ENCODE measurements at places on chromosomes 5 and 9.

- no peak for DNase-seq
These were observed 234.6 kb downstream of the ZNF608 start for GRCh38 chr5:124511791-124512190.

DNA sequence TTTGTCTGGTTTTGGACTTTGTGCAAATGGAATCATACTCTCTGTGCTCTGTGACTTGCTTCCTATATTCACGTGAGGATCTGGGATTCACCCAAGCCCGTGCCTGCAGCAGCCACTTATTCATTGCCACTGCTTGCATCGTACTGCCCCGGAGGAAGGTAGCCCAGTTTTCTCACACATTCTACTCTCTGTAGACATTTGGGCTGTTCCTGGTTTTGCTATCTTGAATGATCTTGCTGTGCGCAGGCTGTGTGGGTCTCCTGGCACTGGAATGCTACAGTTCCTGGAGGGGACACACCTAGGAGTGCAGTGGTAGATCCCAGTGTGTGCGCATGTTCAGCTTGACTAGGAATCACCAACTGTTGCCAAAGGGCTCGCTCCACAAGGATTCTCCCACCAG lies 99.2 kb upstream of the BOD1 start:
- no peak for DNase-seq

- DNase-seq, result no peak
These were observed 1.5 kb downstream of the RXRA start for GRCh38 chr9:134327671-134328231.

GRCh38 chr9:83535736-83536135 lies 2.5 kb downstream of the FRMD3 start:
- DNase-seq, result no peak

DNA sequence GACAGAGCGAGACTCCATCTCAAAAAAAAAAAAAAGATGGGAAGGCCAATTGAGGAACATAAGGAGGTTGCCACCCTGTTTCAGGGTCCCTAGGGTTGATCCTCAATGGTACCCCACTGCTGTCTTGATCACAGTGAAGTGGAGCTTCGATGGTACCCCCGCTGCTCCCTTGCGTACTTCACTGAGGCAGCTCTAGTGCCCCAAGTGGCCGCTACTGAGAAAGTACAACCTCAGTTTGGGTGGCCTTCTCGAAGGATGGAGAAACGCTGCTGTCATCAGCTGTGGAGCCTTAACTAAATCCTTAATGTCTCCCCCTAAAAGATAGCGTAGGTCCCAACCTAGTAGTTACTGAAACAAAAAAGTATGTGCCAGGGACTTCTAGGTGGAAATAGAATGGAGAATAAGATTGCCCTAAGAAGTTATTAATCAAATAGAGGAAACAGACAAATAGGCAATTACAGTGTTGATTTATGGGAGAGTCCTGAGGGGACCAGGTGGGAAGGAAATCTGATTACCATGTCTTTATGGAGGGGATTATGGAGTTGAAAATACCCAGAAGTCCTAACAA lies 6.3 kb downstream of the TESK1 start:
- DNase-seq, result peak; percentile 26

DNA sequence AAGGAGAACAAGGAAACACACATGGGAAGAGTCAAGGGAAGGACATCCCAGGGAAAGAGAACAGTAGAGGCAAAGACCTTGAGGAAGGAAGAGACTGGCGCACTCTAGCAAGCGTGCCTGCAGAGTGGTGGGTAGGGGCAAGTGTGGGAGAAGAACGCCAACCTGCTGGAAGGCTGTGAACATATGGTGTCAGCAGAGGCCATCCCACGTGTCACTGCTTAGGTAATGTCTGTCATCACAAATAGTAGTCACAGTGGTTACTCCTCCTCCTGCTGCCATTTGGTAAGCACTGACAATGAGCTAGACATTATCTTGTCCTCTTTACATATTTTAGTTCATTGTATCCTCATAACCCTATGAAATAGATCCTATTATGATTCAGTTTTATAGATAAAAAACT lies 206.4 kb upstream of the TRIM32 start:
- no peak for DNase-seq

DNA sequence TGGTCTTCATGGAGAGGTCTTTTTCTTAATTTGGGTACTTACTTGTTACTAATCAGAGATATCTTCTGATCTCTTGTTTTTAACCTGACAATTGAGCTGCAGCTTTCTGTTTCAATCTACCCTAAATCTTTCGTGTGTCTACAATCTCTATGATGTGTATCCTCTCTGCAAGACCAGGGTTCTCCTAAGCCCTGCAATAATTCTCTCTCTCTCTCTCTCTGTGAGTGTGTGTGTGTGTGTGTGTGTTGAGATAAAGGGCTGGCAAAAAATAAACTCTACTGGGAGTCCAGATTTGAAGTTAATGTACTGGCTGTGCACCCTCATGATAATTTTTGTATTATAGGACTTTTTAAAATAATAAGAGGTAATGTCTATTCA lies 57.8 kb upstream of the FBXL7 start:
- DNase-seq, result no peak

DNA sequence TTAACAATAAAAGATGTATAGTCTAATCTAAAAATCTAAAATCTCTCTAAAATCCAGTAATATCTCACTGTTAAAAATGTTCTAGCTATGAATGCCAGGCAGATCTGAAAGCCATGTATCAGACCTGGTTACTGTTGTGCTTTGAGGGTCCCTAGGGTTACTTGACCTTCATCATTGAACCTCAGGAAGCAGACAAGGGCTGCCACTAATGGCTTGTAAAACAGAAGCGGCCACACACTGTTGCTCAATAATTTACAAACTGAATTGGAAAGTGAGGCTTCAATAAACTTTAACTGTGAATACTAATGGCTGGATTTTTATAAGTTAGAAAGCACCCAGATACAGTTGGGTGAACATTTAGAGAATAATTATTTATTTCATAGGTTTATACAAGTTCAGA lies 198.0 kb upstream of the RPS23 start:
- no peak for DNase-seq

DNA sequence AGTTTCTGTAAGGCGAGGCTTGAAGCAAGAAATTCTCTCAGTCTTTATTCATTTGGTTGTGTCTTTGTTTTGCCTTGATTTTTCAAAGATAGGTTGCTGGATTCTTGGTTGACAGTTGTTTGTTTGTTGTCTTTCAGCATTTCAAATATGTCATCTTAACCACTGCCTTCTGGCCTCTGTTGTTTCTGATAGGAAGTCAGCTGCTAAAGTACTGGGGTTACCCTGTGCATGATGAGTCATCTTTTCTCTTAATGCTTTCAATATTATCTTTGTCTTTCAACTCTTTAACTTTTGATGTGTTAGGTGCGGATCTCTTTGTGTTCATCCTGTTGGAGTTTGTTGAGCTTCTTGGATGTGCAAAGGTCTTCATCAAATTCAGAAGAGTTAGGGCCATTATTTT lies 1571.3 kb downstream of the MAT2B start:
- no peak for DNase-seq

DNA sequence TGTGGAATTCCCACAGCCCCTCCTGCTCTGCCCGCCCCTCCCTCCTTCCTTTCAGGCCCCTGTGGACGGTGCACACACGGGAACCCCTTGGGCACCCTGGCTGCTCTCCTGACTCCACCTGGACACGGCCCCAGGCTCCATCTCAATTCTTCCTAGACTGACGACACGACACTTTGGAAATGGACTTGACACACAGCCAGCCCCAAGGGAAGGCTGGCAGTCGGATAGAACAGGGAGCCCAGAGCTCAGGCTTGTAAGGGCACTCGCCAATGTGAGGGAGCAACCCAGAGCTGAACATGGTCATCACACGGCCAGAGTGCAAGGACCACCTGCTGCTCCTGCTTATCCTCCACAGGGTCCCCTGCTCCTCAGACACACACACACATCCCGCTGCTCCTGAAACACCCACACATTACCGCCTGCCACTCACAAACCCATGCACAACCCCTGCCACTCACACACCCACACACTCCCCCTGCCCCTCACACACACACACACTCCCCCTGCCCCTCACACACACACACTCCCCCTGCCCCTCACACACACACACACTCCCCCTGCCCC lies 8.9 kb downstream of the SLC9A3 start:
- DNase-seq, result no peak

DNA sequence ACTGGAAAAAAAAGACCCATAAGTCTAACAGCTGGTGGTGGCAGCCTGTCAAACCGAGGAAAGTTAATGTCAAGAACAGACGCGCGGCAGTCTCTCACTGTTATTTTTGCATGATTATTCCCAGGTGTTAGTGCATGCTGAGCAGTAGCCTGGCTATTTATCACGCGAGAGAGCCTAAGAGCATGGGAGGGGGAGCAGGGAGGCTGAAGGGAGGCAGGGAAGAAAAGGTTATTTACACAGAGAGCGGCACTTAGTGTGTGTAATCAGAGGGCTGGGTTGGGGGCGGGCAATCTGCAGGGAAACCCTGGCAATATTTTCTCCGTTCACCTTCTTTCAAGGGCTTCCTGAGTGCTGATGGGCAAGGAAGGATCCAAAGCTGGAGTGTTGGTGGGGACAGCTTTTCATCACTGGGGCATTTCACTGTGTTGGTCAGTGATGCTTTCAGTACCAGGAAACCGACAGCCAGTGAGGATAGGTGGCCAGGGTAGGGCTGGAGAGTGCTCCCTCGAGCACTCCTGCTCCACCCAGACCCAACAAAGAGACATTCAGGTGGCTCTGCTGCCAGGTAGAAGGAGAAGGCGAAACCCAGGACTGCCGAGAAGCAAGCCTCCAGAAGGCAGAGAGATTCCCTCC lies 39.6 kb downstream of the ZNF608 start:
- no peak for DNase-seq

GRCh38 chr9:124077915-124078572 lies 66.5 kb downstream of the LHX2 start:
- DNase-seq, result no peak

- DNase-seq, result no peak
These were observed 66.7 kb upstream of the ADRA1B start for GRCh38 chr5:159849437-159850083.

- DNase-seq, result no peak
These were observed 357.7 kb downstream of the SEMA5A start for GRCh38 chr5:9188131-9188530.

DNA sequence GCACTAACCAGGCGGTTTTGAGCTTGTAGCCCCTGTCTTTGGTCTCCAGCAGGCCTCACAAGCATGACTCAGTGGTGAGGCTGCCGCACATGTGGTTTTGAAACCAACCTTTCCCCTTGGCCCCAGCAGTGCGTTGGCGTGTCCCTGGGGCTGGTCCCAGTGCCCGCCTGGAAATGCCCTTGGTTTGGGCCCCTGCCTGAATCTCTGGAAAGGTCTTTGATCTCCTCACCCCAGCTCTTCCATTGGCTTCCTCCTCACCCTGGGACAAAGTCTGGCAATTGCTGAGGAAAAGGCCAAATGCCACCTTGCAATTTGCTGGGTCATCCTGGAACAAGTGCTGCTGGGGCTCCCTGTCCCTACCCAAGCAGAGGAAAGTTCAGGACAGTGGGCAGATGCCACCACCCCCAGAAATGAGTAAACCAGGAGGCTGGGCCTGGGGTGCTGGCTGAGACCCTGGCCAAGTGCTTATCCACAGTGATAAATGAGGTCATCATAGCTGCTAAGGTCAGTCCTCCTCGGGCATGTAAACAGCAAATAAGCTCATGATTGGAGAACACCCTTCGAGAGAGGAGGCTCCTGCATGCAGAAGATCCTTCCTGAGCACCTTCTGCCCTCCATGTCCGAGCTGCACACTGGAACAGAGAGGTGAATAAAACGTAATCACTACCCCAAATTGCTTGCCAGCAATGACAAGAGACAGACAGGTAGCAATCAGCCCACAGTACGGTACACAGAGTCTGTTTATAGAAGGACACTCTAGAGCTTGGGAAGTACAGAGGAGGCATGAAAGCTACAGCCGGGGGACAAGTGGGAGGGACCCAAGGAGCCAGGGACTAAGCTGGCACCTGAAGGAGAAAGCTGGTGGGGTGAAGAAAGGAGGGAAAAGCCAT lies 98.9 kb upstream of the CPEB4 start:
- DNase-seq, result no peak

- no peak for DNase-seq
These were observed 221.8 kb upstream of the RASEF start for GRCh38 chr9:83284746-83285145.

- DNase-seq, result no peak
These were observed 22.3 kb downstream of the RXRA start for GRCh38 chr9:134348404-134349155.

DNA sequence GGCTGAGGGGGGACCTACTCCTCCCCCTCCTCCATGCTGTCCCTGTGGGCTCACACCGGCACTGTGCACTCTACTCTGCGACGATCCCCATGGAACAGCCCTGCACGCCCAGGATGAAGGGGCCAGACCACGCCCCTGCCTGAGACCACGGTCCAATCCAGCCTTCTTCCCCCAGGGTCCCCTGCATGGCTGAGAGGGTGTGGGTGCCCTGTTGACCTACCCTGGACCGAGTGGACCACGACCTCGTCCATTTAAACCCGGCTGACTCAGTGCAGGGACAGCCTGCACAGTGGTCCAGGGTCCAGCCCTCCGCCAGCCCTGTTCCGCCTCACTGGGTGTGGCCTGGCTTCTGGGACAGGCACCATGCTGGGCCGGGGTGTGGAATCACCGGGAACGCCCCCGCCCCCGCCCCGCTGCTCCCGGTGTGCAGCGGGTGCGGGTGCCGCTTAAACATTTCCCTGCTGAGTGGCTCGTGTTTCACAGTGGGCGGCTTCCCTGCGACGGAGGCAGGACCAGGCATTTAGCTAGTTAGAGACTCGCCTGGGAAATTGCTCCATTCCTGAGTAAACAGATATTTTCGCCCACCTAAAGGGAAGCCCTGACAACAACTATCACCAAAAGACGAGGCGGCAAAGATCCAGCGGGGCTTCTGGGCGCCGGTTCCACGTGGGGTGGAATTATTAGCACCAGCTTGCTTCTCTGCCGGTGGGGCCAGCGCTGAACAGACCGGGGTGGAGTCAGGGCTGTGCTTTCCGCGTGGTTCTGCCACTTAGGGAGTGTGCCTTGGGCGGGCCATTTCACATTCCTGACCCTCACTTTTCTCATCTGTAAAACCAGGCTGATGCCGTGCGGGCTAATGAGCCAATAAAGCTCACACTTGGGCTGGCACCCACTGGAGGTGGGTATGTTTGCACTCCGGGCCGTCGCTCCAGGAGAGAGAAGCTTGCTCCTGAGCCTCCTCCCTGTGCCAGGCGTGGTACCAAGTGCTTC lies 22.6 kb downstream of the DBH start:
- DNase-seq, result no peak

- no peak for DNase-seq
These were observed 510.1 kb upstream of the DAB2 start for GRCh38 chr5:39934830-39935229.

DNA sequence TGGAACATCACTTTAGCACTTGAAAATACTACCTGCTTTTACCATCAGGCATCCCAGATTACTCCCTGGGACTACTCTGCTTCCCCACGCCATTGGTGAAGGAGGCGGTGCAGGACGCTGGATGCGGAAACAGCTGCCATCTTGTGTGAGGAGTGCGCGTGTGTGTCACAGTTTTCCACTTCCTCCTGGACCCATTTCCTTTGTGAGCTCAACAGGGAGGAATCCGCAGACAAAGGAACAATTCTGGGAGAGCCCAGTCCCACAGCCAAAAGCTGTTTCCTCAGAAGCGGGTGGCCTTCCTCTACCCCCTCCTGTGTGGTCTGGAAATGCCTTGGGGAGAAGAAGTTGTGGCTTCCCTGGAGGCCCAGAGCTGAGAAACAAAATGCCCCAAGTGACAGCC lies 16.8 kb downstream of the AFAP1L1 start:
- no peak for DNase-seq
